GOT3 (cell line): ENCODE measurements at places on chromosomes 2 and 18.

- DNase-seq = no peak
These were observed 556.0 kb upstream of the MEX3C start for GRCh38 chr18:51753365-51754057.

- DNase-seq = no peak
These were observed 1424.9 kb upstream of the NXPH2 start for GRCh38 chr2:140205093-140205492.

DNA sequence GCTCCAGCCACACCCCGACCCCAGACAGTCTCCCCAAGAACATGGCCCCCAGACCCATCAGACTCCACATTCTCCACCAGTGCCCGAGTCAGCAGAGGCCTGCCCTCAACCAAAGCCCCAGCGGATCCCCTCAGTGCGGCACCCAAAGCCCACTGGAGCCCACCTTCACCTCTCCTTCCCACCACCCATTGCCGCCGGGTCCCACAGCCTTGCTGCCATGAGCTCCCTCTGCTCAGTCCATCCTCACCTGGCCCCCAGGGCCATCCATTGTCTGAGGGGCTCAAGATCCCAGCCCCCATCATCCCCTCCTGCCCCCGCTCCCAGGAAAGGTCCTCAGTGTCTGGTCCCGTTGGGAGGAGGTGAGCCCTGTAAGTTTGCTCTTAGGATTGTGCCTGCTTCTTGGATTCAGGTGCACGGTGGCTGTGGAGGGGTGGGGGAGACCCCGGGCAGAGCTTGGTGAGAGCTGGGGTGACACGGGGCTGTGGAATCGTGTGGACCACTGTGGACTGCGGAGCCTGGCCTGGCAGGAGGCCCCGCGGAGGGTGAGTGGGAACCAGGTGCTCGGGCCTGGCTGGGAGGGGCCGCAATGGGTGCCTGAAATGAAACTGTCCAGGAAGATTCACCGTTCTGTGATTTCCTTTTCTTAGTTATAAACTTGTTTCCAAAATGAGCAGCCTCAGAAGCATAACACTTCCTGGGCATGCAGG, 32.7 kb upstream of the GPC1 start:
- no peak for DNase-seq

DNA sequence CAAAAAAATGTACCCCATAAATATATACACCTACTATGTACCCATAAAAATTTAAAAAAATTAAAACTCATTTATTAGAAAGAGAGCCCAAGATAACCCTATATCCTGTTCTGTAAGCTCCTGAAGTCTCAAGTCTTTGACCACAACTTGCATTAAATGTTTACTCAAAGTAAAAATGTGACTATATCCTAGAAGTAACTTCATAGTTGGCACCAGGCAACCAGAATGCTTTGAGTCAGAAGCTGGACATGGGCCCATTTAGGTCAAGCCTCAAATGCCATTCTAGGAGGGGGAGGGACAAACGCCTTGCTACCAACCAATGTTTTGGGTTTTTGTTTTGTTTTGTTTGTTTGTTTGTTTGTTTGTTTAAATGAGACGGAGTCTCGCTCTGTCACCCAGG, 9.3 kb upstream of the TBC1D8 start:
- no peak for DNase-seq

DNA sequence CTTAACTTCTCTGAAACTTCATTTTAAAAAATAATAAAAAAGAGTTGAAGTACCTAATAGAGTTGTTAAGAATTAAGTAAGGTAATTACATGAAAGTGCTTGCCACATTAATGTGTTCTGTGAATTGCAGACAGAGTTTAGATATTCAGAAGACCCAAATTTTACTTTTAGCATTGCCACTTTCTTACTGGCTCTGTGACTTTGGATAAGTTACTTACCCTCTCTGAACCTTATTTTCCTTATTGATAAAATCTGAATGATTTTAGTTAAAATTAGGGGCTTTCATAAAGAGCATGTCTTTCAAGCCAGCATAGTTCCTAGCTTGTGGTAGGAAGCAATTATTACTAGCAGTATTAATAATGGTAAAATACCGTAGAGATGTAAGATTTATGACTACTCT, 101.2 kb upstream of the CREB1 start:
- DNase-seq = no peak
